Activated gamma-delta T cell treated with anti-CD3 and anti-CD28 coated beads, Interleukin-2, amount 50 U/mL, for 16 hours (primary cell): ENCODE measurements at places on chromosomes 5 and 9.

- no peak for DNase-seq
Observed at GRCh38 chr5:80067016-80067415, 31.9 kb downstream of the THBS4 start.

- DNase-seq = no peak
Observed at GRCh38 chr9:78879324-78880100, 582.6 kb downstream of the PSAT1 start.

DNA sequence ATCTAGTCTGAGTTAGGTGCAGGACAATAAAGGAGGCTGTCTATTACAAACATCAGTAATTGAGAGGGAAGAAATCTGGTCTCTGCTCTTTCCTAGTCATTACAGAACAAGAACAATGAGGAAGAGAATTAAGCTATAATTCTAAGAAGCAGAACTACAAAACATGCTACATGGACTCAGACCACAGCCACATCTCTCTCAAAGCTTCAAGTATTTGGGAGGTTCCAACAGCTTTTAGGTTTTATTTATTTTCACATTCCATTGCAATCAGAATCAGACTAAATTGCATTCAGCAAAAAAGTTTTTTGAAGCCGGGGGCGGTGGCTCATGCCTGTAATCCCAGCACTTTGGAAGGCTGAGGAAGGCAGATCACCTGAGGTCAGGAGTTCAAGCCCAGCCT is 1.1 kb upstream of the GRPEL2 start:
- no peak for DNase-seq

DNA sequence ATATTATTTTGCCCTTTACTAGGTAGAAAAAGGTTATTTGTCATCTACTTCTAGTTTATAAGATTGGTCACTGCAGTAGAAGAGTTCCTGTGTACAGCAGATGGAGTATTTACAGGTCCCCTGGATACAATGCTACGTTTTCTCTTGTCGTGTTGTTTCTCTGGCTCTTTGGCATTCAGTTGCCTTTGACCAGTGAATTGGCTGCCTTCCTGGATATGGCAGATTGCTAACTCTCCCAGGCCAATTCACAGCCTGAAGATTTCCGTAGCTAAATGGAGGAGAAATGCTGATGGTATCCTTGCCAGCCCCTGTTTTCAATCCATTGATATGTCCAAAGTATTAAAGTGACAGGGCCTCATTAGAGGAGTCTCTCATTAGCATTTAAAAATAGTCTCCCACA is 32.5 kb upstream of the GNAQ start:
- DNase-seq = no peak

DNA sequence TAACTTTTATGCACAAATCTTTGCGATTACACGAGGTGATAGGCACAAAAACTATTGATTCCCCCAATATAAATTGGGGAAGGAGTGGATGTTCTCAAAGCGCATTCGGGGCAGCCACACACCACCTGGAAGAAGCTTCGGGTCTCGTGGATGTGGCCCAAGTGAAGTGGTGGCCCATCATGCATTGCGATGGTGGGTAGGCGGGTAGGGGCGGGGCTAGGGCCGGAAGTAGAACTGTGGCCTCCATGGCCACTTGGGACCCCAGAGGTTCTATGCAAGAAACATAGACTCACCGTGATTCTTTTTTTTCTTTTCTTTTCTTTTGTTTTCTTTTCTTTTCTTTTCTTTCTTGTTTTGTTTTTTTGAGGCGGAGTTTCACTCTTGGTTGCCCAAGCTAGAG is 86.4 kb upstream of the SLC44A1 start:
- no peak for DNase-seq

DNA sequence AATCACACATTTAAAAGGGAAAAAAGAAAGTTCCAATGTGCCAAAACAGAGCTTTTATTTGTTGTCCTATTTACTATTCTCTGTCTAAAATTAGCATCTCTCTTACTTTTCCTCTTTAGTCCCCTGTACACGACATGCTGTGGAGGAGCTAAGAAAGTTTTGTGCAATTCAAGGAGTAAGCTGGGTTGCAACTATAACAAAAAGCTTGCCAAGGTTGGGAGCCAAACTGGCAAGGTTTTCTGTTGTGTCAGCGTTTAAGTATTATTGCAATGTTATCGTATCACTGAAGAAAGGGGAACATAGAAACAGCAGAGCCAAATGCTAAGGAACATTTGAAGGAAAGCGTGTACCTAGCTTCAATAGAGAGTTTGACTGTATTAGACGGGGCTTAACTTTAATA is 680.8 kb downstream of the CETN3 start:
- no peak for DNase-seq

DNA sequence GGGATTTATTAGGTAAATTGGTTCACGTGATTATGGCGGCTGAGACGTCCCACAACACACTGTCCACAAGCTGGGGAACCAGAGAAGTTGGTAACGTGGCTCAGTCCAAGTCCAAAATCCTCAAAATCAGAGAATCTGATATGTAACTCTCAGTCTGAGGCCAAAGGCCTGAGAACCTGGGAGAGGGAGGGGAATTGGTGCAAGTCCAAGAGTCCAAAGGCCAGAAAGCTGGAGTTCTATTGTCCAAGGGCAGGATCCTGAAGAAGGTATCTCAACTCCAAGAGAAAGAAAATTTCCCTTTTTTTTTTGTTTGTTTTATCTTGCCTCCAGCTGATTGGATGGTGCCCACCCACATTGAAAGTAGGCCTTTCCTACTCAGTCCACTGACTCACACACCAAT is 83.8 kb downstream of the PRDM9 start:
- DNase-seq = no peak

DNA sequence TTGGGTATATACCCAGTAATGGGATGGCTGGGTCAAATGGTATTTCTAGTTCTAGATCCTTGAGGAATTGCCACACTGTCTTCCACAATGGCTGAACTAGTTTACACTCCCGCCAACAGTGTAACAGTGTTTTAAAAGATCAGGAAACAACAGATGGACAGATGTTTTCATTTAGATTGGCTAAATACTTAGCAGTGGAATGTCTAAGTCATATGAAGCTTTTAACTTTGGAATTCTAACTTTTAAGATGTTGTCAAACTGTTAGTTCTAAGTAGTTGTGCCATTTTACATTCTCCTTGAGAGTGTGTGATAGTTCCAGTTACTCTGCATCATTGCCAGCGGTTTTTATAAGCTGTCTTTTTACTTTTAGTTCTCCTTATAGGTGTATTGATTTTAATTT is 688.8 kb downstream of the SEMA5A start:
- DNase-seq = no peak

DNA sequence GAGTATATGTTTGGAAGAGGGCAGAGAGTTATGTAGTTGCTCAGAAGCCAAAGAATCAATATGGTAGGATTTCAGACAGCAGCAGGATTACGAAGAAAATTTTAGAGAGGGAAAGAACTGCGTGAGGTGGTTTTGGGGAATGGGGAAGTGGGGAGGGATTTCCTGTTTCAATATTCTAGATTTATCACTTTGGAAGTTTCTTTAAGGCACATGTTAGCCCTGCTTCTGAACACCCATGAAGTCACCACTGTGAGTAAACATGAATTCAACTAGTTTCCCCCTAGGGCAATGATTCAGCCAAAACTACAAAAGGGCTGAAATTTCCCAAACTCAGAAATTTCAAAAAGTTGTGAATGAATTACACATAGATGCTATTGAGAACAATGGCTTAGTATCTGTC is 132.2 kb downstream of the EBF1 start:
- DNase-seq = no peak

GRCh38 chr5:140151144-140152021 is 23.6 kb upstream of the CYSTM1 start:
- no peak for DNase-seq

GRCh38 chr5:135131801-135132680 is 98.0 kb upstream of the PITX1 start:
- DNase-seq = no peak

DNA sequence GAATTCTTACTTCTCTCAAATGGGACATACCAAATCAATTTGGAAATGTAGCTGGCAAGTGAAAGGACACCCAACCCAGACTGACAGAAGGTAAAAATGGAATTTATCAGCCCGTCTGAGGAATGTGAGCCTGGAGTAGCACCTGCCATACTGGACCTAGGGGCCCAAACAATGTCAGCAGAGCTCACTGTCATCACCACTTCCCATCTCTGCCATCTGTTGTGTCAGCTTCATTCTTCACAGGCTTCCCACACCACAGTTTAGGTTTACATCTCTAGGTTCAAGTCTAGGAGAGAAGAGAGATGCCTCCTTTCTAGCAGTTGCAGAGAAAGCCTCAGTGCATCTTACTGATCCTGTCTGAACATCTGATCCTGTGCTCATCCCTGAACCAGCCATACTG is 222.4 kb downstream of the DOCK8 start:
- no peak for DNase-seq

- peak; percentile 67 for DNase-seq
Observed at GRCh38 chr5:67165526-67166459, 30.8 kb downstream of the CD180 start.

DNA sequence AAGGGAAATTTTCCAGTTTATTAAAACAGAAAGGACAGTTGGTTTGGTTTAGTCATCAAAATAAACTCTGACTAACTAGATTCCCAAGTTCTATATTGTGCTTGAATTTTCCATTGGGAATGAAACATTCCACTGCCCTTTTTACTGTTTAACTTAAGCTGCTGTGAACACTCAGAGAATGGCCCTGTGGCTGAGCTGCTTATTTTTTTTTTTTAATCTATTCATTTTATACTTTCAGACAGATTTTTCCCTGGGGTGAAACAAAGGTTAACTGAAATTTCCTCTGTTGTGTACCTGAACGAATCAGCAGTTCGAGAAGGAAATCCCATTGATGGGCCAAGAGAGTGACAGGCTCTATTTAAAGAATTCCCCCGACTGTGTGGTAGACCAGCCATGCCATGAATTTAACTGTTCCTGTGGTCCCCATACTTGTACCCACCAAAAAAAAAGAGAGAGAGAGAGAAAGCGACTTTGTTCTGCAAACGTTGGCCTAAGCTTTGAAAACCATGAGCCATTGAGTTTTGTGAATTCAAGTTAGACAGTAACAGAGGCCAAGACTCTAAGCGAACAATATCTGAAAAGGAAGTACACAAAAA is 138.7 kb upstream of the GRHPR start:
- DNase-seq = no peak

GRCh38 chr5:73292816-73293459 is 119.9 kb downstream of the TMEM174 start:
- DNase-seq = no peak

DNA sequence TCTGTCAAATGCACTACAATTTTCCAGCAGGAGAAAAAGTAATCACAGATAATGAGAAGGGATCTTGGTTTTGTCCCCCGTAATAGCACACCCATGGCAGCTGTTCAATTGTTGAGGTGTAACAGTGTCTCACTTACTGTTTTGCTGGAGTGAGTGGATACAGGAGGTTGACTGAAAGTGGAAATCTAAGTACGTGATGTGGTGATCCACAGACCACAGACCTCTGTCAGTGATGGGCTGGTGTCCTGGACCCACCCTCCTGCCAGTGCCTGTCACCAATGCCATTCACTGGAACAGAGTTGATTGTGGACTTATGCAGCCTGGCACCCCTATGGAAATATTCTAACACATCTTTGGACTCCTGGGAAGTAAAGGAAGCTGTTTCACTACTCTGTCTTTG is 261.7 kb downstream of the TRPM3 start:
- DNase-seq = no peak

DNA sequence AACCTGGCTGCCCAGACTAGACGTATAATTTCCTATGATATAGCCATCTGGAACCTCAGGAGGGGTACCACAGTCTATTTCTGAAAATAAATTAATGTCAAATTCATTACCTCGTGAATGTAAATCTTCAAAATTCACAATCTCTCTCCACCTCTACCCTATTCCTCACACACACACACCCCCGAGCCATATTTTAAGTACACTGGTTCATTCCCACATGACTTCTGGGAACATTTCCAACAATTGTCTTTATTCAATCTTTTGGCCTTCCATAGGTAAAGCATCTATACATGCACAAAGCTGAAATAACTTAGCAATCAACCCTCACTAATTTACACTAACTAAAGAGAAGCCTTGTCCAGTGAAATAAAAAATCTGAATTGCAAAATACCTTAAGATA is 32.7 kb downstream of the SUSD1 start:
- DNase-seq = no peak

DNA sequence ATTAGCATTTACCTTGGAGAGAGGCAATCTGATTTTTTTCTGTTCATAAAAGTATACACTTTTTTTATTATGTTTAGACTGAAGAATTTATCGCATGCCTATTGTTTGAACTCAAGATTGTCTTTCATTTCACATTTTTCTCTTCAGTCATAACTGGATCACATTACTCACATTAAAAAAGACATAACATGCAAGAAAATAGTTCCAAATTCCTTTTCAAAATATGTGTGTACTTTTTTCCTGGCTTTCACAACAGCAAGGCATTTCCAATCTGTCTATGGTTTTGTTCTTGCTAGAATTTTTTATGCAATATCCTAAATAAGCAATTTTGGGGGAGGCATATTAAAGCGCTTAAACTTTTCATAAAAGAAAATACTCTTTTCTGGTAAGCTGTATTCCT is 21.2 kb downstream of the FTMT start:
- no peak for DNase-seq

DNA sequence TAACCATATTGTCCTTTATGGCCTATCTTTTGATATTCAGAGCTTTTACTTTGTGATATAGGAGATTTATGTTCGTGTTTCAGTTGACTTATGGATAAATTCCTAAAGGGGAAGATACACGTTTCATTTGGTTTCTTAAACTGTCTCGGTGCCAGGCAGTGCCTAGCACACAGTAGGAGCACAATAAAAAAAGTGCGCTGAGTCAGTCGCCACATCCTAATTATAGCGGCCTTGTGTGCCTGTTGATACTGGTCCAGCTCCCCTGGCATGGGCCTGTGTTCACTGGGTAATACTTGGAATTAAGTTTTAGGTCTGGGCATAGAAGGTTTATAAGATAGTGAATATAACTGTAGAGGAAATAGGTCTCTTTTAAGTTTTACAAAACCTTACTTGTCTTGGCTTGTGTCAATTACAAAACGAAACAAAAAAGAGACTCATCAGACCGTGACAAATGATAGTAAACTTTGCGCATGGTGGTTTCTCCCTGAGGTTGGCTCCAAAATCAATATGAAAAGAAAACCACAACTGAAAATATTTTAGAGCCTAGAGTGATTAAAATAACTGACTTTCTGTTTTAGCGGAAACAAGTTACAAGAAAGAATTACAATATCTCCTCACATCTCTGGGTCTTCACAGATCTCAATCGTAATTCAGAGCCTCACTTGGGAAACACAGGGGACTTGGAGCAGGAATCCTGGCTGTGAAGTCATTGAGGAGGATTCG is 84.8 kb downstream of the MVB12B start:
- DNase-seq = no peak

DNA sequence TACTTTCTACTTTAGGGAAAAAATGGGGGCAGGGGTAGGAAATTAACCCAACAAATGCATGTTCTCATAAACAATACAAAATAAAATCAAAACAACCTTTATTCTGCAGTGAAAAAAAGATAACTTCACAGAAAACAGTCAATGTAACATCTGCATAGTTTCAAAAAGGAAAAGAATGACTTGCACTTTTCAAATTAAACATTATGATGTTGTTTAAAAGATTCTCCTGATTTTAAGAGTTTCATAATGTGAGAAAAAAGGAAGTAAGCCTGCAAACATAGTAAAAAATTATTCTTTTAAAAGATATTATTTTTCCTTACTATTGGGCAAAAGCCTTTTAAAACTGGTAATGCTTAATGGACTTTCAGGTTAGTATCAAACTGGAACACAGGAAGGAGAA is 7.6 kb downstream of the C9orf72 start:
- no peak for DNase-seq
